ENCODE measurements at places on chromosomes 5 and 9.

GRCh38 chr9:114202849-114203248, 47.5 kb downstream of the COL27A1 start:
- DNase-seq = no peak

DNA sequence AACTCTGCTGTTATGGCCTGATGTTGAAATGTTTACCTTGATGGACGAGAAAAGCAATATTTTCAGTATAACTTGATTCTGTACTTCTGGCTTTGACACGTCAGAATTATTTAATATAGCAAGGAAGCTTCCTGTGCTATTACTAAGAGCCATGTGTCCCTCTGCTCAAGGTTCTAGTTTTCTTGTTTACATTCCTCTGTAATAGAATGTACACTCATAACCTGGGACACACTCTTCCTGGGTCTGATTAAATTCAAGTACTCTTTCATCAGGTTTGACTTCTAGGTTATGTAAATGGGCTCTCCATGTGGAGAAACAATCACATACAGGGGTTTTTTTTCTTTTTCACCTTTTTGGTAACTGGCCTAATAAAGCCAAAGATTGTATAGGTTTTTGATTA, 33.1 kb downstream of the GTF3C4 start:
- DNase-seq = no peak

GRCh38 chr9:114296338-114296737, 26.6 kb upstream of the ORM1 start:
- DNase-seq = no peak

DNA sequence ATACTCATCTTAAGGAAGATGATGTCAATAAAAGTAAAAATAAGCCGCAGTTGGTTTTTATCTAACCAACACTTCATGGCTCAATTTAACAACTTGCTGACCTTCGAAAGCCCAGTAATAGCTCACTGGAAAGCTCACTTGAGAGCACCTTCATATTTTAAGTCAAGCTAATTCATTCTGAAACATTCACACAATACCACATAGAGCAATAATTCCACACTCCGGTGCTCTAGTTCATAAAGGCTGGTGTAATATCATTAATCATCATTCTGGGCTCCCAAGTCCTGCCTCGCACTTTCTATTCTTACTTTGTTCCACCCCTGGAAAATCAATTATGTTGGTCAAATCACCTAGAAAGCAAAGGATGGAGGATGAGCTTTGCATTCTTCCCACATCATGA, 74.4 kb downstream of the ELAVL2 start:
- no peak for DNase-seq

GRCh38 chr5:7795306-7795705, 55.6 kb downstream of the CFAP90 start:
- no peak for DNase-seq

- DNase-seq = no peak
Measured at GRCh38 chr9:316382-316965, 101.8 kb downstream of the DOCK8 start.

DNA sequence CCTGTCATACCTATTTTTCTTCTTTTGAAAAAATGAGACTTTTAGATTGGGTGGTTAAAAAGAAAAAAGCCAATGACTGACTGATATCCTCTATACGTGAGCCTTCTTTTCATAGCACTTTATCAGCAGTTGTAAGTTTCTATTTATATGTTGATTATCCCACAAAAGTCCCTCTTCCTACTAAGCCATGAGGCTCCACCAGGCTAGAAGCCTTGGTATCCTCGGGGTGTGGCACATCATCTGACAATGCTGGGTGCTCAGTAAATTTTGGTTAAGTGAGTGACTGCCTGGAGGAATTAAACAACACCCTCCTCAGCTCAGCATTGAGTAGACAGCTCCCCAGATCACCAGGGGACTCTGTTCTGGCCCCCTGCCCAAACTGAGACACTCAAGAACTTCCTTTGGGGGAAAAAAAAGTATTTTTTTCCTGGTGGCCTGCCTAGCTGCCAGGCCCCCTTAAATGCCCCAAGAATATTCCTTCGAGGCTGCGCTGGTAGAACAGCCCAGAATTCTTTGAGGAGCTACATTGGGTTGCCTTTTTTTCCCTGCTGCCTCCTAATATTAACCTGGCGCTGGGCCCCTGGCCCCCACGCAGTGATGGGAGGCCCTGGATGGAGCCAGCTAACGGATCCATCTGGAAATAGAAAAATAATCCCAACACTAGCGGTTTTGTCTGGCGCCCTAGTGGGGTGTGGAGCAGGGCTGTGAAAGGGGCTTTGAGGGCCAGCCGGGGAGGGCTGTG, 23.4 kb upstream of the COL27A1 start:
- no peak for DNase-seq

DNA sequence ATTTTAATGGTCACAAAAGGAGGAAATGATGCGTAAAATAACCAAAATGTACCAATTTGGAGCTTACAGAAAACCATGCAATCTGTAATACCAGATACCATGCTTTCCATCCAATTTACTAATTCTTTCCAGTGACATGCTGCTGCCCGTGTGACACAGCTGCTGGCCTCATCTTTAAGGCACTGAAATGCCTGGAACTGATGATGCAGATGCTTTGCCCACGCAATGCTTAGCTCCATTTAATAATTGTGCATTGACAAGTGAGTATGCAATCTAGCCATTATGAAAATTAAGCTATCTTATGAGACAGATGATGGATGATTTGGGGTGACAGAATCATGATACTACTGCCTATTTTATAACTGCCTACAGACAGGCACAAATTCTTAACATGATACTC, 169.2 kb upstream of the CTNND2 start:
- DNase-seq = no peak

DNA sequence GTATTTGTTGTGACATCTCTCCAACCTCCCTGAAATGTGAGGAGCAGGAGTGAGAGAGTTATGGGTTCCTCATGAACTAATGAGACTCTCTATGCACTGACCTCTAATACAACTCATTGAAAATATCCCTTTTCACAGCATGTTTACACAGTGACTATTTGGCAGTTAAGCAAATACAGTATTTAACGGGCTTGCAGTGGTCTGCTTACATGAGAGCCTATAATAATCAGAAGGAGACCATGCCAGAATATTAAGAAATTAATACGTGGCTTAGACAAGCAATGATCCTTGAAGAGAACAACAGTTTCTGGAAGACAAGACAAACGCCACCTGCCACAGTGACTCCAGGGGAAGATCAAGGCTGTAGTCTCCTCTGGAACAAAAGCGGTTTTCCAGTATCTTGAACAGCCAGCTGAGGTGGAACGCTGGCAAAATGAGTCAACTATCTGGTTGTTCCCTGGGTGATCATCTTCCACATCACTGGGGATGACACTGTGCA, 424.5 kb downstream of the DMAC1 start:
- DNase-seq = no peak

DNA sequence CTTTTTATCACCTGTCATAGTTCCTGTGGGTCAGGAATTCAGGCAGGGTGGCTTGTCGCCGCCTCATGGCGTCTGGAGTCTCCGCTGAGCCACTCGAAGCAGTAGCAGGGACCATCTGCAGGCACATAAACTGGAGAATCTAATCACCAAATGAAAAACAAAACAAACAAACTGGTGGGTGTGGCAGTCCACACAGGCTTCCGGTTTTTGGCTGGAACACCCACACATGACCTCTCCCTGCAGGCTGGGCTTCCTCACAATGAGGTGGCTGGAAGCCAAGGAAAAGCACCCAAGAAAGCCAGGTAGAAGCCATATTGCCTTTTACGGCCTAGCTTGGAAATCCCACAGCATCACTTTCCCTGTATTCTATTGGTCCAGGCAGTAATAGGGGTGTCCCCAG, 197.0 kb downstream of the SYK start:
- DNase-seq = no peak

DNA sequence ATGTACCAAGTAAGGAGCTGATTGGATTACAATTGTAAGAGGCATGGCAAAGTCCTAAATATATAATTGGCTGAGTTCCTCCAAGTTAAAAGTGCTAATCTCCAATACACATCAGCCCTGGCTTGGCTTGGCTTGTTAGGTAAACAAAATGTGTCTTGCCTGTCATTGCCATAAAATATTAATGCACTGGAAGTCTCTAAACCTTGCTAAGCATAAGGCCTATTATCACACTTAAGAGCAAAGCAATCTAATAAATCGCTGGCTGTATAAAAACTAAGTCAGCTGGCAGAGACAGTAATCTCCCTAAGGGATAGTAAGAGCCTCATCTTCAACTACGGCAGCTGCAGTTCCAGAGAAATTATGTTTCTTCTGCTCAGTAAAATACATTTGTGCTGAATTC, 418.6 kb upstream of the GRAMD2B start:
- DNase-seq = no peak

- peak; percentile 2 for DNase-seq
Measured at GRCh38 chr5:165783024-165783423, 2277.6 kb downstream of the MAT2B start.

DNA sequence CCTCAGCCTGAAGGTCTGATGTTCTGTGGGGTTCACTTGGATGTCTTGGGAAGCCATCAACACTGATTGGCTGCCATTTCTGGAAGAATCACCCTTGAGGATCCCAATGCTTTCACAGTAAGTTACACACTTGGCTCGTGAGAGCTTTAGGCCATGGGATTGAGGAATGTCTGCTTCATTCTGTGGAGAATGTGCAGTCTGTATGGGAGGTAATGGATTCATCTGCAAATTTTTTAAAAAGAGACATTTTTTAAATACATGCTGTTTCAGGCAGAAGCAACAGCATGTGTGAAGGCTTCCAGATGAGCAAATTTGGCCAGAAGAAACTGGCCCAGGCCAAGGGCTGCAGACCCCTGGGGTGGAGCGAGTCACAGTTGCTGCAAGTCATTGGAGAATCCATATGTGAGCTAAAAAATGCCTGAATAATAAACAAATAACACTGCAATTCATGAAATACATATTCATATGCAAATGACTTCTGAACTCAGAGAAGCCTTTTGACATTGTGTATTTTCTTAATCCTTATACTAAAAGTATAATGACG, 146.3 kb upstream of the RASEF start:
- DNase-seq = no peak

GRCh38 chr9:33437205-33437604, 10.2 kb downstream of the AQP3 start:
- DNase-seq = no peak

- DNase-seq = no peak
Measured at GRCh38 chr9:14560194-14560593, 133.0 kb downstream of the ZDHHC21 start.

GRCh38 chr5:14628346-14628745, 36.2 kb upstream of the OTULIN start:
- peak; percentile 3 for DNase-seq

DNA sequence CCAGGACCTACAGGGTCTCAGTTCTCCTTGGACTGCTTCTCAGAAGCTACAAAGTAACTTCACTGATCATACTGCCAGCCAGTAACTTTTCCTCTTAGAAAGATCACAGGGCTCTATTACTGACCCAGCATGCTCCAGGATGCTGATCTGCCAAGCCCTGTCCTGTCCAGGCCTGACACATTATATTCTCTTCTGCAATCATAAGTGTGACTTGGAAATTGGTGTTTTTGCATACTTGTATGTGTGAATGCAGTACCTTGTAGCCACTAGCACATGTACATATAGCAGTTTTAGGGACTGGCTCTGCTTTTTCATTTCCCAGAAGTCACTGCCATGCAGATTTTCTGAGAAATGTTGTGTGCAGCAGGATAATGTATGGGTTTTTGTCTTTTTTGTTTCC, 40.1 kb upstream of the CCNH start:
- DNase-seq = no peak

- no peak for DNase-seq
Measured at GRCh38 chr5:77637998-77638762, at the start of gene OTP. OTP (minus strand) TSS chr5:77638713; CDS start chr5:77638549, 164 bp downstream.

DNA sequence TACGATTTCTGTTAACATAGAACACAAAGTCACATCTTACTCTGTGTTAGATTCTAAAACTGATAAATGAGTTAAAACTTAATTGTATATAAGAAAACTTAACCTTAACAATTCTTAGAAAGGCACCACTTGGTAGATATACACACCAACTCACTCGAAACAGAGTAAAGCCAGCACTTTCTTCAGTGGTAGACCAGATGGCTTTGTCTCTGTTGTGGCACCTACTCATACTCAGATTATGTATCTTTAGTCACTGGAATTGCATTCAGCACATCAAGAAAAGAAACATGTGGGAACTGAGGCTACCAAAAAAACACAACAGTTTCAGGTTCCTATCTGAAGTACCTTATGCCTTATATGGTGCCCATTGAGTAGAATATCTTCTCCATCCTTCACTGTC, 192.5 kb downstream of the ZNF608 start:
- no peak for DNase-seq

- DNase-seq = no peak
Measured at GRCh38 chr9:126720036-126720435, 84.8 kb upstream of the ZBTB43 start.

DNA sequence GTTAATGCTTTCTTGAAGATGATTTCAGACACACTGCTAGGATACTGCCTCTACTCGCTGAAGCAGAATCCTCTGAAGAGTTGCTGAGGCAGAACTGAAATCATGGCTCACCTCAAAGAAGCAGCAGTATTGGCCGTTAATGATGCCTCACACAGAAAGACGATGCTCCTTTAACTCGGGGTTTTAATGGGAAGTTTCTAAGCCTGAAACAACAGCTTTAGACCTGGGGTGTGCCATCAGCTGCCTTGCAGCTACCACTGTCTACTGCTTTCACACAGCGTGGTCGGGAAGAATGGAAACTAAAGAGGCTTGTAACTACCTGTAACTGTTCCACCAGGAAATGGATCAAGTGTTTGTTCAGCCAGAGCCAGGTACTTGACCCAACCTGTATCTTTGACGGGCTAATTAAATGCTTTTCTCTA, at the start of gene CTXN3:
Gene CTXN3 (plus strand): TSS at position 65 of the 422 bp plus-strand sequence. CDS start 8,440 bp downstream, outside the sequence.
- no peak for DNase-seq

DNA sequence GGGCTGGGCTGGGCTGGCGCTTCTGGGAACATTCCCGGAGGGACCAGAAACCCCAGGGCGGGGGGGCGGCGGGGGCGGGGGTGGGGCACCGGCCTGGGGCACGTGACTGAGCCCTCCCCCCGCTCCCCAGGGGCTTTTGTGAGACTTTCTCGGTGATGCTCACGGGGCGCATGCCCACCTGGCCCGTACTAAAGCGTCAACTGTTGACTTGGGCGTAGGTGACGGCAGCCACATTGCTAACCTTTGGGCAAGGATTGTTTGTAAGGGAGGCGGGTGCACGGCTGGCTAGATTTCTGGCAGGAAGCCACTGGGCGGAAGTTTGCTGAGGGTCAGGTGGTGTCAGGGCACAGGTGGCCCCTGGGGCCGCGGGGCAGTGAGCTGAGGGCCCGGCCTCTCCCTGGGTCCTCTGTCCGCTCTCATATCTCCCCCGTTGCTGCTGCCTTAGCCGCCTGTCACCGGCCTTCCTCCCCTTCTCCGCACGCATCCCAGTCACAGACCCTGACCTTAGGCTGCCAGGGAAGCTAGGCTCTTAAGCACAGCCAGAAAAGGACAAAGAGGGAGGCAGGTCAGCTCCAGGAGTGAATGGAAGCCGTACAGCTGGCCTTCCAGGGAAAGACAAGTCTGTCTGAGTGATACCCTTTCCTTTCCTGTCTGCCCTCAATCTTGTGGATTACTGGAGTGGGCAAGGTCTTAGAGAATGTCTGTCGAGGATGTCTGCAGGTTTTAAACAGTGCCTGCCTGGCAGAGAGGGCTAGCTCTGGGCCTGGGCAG, 812 bp downstream of the CACFD1 start:
- DNase-seq = no peak

- no peak for DNase-seq
Measured at GRCh38 chr9:19485193-19485592, 76.4 kb downstream of the ACER2 start.

Measured in T1000 (cell line).